ENCODE measurements at places on chromosomes 2 and 18. TPM values are rescaled to one million over a fixed set of nuclear protein-coding genes. Genes with fewer than 3 reads are reported as not detected.

Gene COX5B
- total RNA-seq = 478 TPM

Gene SERPINB13
- total RNA-seq = not detected

Gene NMUR1
- 0.10 TPM for total RNA-seq

DNA sequence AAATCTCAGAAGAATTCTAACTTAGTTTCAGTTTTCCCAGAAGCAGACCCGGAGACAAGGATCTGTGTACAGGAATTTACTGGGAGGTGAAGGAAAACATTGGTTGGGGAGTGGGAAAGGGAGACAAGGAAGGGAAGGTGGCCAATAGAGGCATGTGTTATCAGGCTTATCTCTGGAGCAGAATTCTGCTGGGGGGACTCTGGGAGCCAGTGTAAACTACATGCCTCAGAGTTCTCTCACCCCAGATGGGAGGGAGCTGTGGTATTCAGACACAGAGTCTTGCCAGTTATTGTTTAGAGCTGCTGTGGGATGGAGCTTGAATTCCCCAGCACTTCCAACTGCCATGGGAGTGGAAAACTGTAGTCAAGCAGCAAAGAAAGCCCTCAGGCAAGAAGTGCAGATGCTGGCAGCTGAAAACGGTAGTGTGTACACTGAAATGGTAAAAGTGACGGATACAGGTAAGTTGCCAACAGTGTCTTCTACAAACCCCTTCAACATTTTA lies 19.0 kb downstream of the DNPEP start:
- H3K27ac ChIP-seq = no peak overlapping the region
- no peak overlapping the region for H3K4me3 ChIP-seq
- no peaks in the 10 kb centered on the region for H3K27me3 ChIP-seq
- H3K36me3 ChIP-seq = no peaks in the 10 kb centered on the region
- peaks cover 4% of the 10 kb centered on the region for H3K4me1 ChIP-seq

Gene ELMOD3
- total RNA-seq = 15.2 TPM

GRCh38 chr2:234091432-234091879 lies 41.0 kb downstream of the SPP2 start:
- DNase-seq = no peak
- peaks cover 4% of the 10 kb centered on the region for H3K4me1 ChIP-seq
- no peaks in the 10 kb centered on the region for H3K36me3 ChIP-seq

Gene TRIM54
- total RNA-seq = 0.12 TPM

Data from ovary (tissue), 10 donors.